CD4-positive, alpha-beta T cell treated with Interleukin-15 for 4 hours (primary cell): ENCODE measurements at places on chromosomes 11 and 22.
A peak's percentile ranks its signal among the peaks of the same experiment; 100 is the strongest.

DNA sequence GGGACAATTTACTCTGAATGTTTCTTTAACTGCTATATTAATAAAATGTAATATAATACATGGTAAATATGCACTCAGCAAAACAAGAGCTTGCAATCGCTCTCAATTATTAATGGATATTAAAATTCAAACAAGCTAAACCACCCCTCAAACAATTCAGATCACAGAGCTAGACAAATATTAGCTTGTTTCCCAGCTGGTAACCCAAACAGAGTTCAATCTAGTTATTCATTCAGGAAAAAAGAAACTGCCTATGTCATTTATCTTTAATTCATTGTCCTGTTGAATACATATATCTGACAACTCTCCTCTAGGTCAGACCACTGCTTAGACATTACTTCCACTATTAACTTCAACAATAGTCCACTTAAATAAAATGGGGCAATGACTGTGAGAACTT, 78.7 kb downstream of the SERGEF start:
- no peak for DNase-seq

GRCh38 chr11:95247127-95247684, 16.2 kb upstream of the SESN3 start:
- no peak for DNase-seq

DNA sequence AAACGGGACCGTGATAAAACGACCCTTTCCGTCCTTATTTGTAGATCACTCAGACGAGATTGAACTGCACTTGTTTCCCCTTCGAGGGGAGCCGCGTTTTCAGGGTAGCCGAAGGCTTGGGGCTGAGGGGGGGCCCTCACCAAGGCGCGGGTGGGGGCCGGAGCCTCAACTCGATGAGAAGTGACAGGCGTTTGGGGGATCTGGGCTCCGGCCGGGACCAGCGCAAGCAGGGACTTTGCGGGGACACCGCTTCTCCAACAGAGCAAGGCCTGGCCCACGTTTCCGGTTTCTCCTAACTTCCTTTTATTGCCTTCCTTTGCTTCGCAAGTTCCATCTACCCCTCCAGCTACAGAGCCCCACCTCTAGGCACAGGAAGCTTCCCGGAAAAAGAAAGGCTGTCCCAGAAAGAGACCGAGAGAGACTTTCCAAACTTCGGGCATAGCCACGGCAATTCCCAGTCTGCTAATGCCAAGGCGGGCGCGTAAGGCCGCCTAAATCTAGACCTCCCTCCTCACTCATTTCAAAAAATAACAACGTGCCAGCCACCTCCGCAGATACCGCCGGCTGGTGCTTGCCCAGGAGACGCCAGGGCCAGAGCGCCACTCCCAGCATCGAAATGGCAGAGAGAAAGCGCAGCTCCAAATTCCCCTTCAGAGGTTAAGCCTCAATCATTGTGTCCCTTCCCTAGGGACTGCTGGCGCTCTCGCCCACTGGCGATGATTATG, 6.6 kb downstream of the PAX6 start:
- DNase-seq: no peak

- DNase-seq: no peak
These were observed 34.2 kb downstream of the MICAL2 start for GRCh38 chr11:12144330-12145174.

DNA sequence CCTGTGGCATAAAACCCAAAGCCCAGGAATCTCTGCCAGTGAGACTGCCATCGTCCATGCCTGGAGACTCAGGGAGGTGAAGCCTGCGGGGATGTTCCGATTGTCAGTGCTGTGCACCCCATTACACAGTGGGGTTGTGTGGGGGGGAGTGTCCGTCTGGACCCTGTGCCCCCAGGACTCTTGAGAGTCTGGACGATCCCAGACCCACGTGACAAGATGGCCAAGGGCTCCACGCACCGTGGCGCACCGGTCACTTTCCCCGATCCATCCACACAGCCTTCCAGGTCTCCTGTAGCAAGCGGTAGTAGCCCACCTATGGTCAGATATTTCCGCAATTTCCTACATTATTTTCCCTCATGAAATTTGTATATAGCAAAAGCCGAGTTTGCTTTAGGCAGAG, 20.9 kb upstream of the NRGN start:
- no peak for DNase-seq

DNA sequence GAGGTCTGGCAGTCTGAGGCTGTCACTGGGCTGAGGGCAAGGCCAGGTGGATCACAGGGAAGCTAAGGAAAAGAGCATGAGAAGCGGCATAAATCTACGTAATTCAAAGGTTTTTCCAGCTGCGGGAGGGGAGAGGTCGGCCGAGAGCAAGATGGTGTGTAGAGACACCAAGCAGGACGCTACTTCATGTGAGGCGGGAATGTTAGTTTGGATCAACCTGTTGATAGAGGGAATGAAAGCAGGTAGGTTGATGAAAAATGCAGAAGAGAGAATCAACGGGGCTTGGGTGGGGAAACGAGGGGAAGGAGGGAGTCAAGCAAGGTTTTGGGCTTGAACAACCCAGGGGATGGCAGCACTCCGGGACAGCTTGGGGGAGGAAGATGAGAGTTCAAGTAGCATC, 2.9 kb downstream of the B3GNT6 start:
- no peak for DNase-seq

DNA sequence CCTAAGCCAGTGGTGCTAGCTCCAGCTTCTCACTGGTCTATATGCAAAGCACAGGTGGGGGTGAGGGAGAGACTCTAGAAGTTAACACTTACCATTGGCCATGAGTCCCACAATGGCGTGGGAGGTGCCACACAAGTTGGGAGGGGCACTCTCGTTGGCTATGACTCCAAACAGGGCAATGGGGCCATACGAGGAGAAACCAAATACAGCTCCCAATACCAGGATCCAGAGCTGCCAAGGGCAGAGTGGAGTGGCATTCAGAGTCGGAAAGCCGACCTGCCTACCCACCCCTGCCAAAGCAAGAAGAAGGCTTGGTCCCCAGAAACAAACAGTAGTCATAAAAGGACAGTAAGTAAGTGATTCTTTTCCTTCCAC, 5.6 kb downstream of the SLC37A4 start:
- no peak for DNase-seq

DNA sequence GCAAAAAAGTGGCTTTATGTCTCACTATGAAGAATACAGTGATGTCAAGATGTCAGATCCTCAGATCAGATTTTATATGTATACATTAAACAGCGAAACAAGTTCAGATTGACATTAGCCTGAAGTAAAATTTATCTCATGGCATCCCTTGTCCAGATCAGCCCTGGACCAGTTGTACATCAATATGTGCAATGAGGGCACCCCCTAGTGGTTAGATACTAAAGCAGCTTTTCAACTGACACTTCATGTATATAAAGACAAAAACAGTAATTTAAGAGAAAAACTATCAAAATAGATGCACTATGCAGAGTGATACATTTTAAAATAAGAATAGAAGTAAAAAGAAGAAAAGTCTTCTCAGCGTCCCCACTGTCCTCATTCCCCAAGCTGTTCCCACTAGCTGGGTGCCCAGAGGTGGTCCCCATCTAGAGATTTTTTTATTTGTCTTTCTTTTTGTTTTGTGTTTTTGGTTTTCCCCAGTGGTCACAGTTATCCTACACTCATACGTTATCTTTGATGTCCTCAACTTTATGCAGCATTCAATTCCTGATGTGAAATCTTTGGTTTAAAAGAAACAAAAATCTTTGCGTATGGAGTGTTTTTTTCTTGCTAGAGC, 2193.4 kb upstream of the RAG2 start:
- peak; percentile 3 for DNase-seq

GRCh38 chr11:16767957-16768356, 29.5 kb downstream of the C11orf58 start:
- no peak for DNase-seq

GRCh38 chr11:2687223-2687530, 12.6 kb downstream of the KCNQ1OT1 start:
- DNase-seq: no peak

- DNase-seq: no peak
These were observed 128.4 kb downstream of the OPCML start for GRCh38 chr11:133403900-133404299.

DNA sequence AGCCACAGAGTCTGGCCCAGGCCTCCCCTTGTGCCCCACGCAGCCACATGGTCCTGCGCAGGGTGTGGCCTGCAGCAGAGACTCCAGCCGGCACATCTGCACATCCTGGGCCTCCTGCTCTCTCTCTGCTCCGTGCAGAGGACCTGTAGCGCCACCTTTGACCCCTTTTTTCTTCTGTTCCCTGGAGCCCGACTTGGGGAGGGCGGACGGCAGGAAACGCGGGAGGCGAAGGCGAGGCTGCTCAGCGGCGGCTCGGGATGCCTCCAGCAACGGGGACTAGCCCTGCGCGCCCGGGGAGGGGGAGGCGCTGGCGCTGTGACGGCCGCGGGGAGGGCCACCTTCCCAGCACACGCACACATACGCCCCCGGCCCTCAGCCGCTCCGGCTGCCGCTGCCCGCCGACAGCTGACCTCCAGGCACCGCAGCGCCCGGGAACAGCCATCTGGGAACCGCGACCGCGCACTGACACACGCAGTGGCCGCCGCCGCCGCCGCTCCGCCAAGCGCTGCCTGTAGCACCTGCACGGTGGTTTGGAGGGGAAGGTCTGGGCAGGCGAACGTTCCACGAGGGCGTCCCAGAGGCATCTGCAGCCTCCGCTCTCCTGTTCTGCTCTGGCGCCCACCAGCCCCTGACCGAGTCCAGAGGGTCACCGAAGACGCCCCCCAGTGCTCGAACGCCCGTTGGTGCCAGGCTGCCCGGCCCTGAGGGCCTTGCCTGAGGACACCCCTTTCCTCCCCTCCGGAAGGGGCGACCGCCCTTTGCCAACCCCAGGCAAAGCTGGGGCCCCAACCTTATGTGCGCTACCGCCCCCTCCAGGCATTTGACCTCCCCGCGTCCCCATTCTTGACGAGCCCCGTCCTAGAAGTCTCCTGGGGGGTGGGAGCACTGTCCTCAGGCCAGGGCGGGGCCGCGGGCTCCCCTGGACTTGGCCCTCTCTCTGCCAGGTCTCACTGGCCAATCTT, 16.9 kb upstream of the C22orf42 start:
- DNase-seq: no peak
